ENCODE measurements at places on chromosomes 11 and 22.

GRCh38 chr11:35518766-35519165, 6.7 kb downstream of the PAMR1 start:
- DNase-seq, result no peak

GRCh38 chr11:78373689-78374088, 43.9 kb downstream of the GAB2 start:
- no peak for DNase-seq

GRCh38 chr11:133947321-133947756, 9.4 kb downstream of the IGSF9B start:
- DNase-seq, result no peak

DNA sequence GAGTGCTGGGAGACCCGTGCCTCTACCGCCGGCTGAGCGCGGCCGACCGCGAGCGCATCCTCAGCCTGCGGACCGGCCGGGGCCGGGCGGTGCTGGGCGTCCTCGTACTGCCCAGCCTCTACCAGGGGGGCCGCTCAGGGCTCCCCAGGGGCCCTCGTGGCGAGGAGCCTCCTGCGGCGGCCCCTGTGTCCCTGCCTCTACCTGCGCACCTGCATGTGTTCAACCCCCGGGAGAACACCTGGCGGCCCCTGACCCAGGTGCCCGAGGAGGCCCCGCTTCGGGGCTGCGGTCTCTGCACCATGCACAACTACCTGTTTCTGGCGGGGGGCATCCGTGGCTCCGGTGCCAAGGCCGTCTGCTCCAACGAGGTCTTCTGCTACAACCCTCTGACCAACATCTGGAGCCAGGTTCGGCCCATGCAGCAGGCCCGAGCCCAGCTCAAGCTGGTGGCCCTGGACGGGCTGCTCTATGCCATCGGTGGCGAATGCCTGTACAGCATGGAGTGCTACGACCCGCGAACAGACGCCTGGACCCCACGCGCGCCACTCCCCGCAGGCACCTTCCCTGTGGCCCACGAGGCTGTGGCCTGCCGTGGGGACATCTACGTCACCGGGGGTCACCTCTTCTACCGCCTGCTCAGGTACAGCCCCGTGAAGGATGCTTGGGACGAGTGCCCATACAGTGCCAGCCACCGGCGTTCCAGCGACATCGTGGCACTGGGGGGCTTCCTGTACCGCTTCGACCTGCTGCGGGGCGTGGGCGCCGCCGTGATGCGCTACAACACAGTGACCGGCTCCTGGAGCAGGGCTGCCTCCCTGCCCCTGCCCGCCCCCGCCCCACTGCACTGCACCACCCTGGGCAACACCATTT, 3.5 kb downstream of the KLHDC7B start:
- no peak for DNase-seq

DNA sequence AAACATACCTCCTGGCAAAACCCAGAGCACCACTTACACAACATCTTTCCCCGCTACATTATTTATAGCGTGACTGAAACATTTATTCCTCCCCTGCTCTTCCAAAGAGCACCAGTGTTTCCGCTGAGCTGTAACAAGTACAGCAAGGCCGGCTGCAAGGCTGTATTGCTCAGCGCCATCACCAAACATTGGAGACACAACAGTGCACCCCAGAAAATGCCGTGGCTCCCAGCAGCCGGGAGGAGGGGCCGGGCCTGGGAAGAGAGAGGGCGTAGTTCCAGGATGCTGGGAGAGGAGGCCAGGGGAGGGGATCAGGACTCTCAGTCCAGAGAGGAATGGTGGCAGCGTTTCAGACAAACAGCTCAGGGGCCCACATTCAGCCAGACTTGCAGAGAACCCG, 133.2 kb downstream of the DSCAML1 start:
- no peak for DNase-seq

GRCh38 chr22:48697694-48698276, 1129.9 kb downstream of the BRD1 start:
- DNase-seq, result no peak
